ENCODE measurements at places on chromosomes 16 and 17.

GRCh38 chr16:49855822-49856671, at the start of gene ZNF423:
ZNF423 (minus strand) TSS chr16:49856112; CDS start chr16:49855774, 338 bp downstream.
- DNase-seq = peak; percentile 26

GRCh38 chr16:80175011-80175410, 365.8 kb upstream of the DYNLRB2 start:
- DNase-seq = no peak

DNA sequence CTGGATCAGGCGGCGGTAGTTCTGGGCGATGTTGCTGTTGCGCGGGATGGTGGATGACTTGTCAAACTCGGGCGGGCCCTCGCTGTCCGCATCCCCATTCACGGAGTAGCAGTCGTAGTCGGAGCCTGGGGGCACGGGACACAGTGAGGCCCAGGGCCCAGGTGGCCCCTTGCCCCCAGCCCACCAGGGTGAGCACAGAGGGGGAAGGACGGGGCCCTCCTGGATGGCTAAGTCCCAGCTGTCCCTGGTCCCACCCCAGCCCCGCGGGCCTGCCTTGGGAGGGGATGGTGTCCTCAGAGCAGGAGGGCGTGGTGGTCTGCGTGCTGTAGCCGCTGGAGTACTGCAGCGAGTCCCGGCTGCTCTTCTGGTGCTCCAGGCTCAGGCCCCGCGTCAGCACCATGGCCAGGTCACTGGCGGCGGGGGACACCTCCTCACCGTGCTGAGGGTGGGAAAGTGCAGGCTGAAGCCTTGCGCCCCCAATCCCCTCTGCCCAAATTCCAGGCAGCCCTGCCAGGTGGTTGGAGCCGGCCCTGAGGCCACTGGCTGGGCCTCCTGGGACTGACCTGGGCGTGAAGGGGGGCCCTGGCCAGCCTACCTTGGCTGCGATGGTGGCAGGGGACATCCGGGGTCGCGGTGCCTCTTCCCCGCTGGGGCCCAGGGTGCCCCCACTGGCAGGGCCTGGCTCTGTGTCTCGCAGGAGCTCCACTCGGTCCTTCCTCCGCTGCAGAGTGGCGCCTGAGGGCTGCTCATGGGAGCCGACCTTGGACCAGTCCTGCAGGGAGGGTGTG, 18.2 kb downstream of the IL34 start:
- no peak for DNase-seq

DNA sequence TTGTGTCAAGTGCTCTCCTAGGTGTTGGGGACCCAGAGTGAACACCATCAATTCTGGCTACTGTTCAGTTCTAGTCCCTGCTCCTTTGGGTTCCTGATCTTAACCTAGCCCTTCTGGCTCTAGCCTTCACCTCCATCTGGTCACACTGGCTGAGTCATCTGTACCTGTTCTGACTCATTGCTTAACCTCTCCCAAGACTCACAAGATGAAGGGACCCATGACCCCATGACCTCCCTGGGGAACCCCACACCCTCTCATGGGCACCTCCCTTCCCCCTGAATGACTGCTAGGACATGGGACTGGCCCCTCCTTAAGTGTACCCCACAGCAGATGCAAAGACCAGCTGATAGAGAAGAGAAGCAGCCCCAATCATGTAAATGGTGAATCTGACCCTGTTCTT, 345.8 kb upstream of the CDH5 start:
- DNase-seq = peak; percentile 60

DNA sequence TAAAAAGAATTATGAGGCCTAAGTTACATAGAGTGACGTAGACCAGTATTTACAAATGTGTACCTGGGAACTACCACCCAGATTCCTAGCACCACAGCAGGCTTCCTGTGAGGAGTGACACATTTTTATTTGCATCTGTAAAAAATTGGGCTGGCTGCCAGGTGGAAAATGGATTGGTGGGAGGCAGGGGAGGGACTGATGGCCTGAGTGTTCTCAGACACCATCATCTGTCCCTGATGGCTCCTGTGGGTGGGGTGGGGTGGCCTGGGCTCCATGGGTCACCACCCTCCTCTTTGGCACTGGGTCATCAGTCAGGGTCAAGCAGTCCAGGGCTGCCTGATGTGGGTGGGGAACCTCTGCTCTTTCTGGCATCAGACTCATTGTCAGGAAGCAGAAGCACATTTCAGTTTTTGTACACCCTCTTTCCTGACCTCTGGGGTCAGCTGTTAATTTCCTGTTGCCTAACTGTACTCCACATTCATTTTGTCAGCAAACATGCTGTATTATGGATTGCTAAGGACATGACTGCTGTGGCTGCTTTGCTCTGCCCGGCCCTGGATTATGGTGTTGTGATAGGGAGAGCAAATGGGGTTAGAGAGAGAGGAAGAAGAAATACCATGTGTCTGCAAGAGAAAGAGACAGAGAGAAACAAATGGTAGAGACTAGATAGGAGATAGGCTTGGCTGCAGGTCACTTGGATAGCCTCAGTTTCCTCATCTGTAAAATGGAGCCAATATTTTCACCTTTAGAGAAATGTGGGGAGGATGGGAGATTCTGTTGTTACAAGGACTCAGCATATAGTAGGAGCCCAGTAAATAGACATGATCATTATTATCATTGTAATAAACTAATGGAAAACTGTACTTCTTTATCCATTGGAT, 11.6 kb upstream of the MFAP4 start:
- no peak for DNase-seq

DNA sequence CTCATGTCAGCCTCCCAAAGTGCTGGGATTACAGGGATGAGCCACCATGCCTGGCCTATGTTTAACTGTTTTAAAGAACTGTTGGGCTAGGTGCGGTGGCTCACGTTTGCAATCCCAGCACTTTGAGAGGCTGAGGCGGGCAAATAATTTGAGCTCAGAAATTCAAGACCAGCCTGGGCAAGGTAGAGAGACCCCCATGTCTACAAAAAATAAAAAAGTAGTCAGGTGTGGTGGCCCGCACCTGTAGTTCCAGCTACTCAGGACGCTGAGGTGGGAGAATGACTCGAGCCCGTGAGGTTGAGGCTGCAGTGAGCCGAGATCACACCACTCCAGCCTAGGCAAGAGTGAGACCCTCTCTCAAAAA, 1.9 kb upstream of the ITGAL start:
- no peak for DNase-seq
